A549 treated with Hydrocortisone at 1 μM for 4 hours (cell line): ENCODE measurements at places on chromosomes 16 and 17. TPM values are rescaled to one million over a fixed set of nuclear protein-coding genes. Genes with fewer than 3 reads are reported as not detected.

GNG13 gene
- total RNA-seq: 0.14 TPM in 1 of 5 replicates, not detected in the others

RTN4RL1 gene
- 12.8 to 15.8 TPM (median 15.2 TPM) in 5 replicates for total RNA-seq

KRT16 gene
- total RNA-seq: 0.51 to 1.3 TPM (median 1.1 TPM) in 5 replicates

TM4SF5 gene
- 0.21 to 1.0 TPM (median 0.47 TPM) in 5 replicates for total RNA-seq

ZP2 gene
- total RNA-seq: not detected in 5 replicates

SEPTIN1 gene
- total RNA-seq: 0.97 to 2.6 TPM (median 2.1 TPM) in 5 replicates

CPHXL2 gene
- not detected in 5 replicates for total RNA-seq

LRRC37A gene
- 0.60 to 1.1 TPM (median 0.94 TPM) in 5 replicates for total RNA-seq

COQ7 gene
- 21.5 to 25.5 TPM (median 24.3 TPM) in 5 replicates for total RNA-seq

DPEP2 gene
- not detected in 5 replicates for total RNA-seq

CCL4 gene
- total RNA-seq: not detected in 5 replicates

FGF11 gene
- total RNA-seq: 0.93 to 1.1 TPM (median 1.0 TPM) in 5 replicates

EXOC3L1 gene
- 0.06 to 0.25 TPM (median 0.17 TPM) in 5 replicates for total RNA-seq

PLA2G10 gene
- total RNA-seq: 0.28 to 0.63 TPM (median 0.52 TPM) in 5 replicates

RPL19 gene
- total RNA-seq: 3,879 to 4,178 TPM (median 3,969 TPM) in 5 replicates

WSCD1 gene
- 2.4 to 3.6 TPM (median 2.9 TPM) in 5 replicates for total RNA-seq
